ENCODE measurements at places on chromosomes 7 and 10. TPM values are rescaled to one million over a fixed set of nuclear protein-coding genes. Genes with fewer than 3 reads are reported as not detected.

HTR5A gene
- total RNA-seq: not detected

FZD8 gene
- 5.6 TPM for total RNA-seq

LGI1 gene
- total RNA-seq: 0.12 TPM

ADAMTS14 gene
- total RNA-seq: 15.6 TPM

ZP3 gene
- total RNA-seq: 2.3 TPM

ZFAND2A gene
- total RNA-seq: 19.8 TPM
